ENCODE measurements at places on chromosomes 12 and 14. TPM values are rescaled to one million over a fixed set of nuclear protein-coding genes. Genes with fewer than 3 reads are reported as not detected.

FSCB gene
- polyA plus RNA-seq: not detected

ARHGEF40 gene
- 82.8 TPM for polyA plus RNA-seq

IL31 gene
- polyA plus RNA-seq: not detected

RARG gene
- polyA plus RNA-seq: 19.8 TPM

- peak; percentile 97 for DNase-seq
Observed at GRCh38 chr12:116455540-116456329, 103.4 kb upstream of the MAP1LC3B2 start.

GRCh38 chr12:70719672-70720420 is 82.6 kb upstream of the PTPRB start:
- peak; percentile 66 for DNase-seq

DNA sequence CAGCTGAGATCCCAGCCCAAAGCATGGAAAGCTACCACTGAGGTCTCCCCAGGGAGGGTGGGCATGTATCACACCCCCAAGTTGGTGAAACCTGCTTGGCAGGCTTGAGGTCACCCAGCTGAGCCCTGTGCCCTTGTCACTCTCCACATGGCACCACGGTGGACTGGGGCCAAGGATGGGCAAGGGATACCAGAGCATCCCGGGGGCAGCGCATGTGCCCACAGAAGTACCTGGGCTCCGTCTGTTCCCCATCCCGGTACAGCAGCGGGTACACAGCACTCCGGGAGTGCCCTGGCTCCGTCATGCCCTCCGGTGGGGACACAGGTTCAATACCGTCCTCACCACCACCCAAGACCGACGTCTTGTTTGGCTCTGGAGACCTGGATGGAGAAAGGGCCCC is 38.0 kb downstream of the RFLNA start:
- no peak for DNase-seq

DNA sequence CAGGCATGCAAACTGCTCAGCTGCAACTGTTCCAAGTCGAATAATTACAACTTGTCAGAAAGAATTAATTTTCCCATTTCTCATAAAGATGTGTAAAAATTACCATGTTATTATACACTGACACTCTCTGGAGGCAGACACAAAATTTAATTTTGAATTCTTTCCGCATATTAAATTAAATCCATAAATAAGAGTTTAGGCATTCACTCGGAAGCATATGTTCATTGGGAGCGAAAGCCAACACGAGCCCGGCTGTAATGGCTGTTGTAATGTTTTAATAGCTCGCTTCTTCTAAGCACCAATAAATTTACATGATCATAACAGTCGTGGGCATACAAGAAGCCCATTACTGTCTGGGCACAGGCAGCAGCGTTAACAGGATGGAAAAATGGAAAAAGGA is 189.6 kb upstream of the SOX5 start:
- no peak for DNase-seq

DNA sequence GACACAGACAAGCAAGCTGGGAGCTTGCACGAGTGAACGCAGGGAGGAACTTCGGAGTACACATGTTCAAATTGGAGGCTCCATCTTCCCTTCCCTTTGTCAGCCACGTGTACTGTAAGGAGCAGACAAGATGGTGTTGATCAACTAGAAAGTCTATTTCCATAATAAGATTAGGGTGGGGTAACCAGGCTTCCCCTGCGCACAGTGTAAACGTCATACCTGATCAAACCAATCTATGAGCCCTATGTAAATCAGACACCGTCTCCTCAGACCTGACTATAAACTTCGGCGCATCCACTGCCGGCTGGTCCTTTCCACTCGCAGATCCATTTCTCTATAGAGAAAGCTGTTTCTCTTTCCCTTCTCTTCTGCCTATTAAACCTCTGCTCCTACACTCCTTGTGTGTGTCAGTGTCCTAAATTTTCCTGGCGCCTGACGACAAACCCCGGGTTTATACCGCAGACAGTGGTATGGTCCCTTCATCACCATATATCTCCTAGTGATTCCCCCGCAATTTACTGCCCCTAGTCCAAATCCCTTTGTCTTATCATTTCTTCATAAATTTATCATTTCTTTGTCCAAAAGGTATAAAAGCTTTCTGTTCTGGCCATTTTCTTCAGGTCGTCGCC is 7.5 kb upstream of the ETFBKMT start:
- no peak for DNase-seq

DNA sequence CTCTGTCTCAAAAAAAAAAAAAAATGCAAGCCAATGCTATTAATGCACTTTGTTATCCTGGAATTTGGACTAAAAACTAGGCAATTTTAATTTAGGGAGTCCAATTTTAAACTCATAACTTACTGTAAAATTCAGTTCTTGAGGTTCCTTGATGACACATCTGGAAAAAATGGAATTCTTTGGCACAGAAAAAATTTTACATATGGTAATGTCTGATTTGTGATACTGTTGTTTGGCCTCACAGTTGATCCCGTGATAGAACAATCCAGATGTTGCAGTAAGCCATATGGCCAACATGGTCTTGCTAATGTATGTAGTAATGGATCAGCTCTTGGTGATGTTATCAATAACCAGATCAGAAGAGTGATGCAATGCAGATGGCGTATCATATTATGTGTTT is 1089.8 kb downstream of the FLRT2 start:
- DNase-seq: no peak

DNA sequence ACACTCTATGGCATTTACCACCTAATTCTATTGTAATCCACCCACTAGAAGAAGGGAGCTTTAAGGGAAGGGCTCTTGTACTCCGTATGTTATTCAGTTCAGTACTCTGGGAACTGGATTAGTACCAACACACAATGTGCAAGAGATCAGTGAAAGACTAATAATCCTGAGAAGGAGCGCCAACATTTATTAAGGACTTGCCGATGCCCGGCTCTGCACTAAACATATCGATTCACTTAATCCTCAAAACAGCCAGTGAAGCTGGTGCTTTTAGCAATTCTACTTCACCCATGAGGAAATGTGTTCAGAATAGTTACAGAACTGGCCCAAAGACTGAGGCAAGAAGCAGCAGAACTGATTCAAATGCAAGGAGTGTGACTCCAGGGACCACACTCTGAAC is 80.9 kb downstream of the RPS6KA5 start:
- DNase-seq: peak; percentile 64

GRCh38 chr12:116337312-116337711 is 59.8 kb upstream of the MED13L start:
- DNase-seq: no peak

DNA sequence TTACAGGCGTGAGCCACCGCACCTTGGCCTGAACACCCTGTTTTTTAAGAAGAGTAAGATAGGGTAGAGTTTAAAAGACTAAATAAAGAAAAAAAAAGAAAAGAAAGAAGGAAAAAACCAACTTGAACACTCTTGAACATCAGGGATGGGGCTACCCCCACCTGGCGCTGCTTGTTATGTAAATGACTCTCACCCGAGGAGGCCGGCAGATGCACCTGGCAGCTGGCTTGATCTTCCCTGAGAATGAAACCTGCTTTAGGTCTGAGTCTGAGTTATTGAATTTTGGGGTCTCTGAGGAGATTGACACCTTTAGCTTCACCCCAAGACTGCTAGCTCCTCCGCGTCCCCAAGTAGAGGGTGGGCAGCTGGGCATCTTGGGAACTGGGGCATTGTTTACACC is 15.5 kb upstream of the MEG3 start:
- DNase-seq: no peak

DNA sequence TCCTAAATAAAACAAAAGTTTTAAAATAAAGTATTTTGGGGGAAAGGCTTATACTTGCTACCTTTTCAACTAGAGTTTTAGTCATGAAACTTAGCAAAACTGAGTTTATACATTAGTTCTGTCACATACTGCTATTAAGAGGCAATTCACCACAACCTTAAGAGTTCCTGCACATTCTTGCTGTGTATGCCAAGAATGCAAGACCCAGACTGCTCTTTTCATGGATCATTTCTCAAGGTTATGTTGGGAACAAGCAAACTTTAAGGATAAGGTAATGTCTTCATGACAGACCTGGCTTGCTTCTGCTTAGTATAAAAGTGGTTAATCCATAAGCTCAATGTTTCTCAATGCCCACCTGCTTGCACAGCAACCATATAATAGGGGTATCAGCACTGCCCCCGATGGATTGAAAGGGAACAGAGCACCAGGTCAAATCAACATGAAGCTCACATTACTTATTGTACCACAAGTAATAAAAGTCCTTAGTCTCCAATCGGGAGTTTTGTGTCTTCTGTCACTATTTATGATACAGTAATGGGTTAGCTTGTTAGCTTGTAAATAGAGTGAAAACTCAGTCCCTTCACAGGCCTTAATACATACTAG is 67.6 kb downstream of the KIF21A start:
- DNase-seq: no peak

All from muscle of arm (tissue), 14 donors.